ENCODE measurements at places on chromosomes 5 and 9. TPM values are rescaled to one million over a fixed set of nuclear protein-coding genes. Genes with fewer than 3 reads are reported as not detected.

The DMRTA1 gene
- not detected for total RNA-seq

The GLRA1 gene
- total RNA-seq: not detected

The CARD9 gene
- total RNA-seq: 1.1 TPM

The RIMOC1 gene
- 26.7 TPM for total RNA-seq

The IFNA4 gene
- total RNA-seq: not detected

The SNAPC3 gene
- total RNA-seq: 39.6 TPM

The COL23A1 gene
- not detected for total RNA-seq

The RAI14 gene
- 7.1 TPM for total RNA-seq

Measured in activated CD4-positive, alpha-beta T cell treated with anti-CD3 and anti-CD28 coated beads for 36 hours (primary cell).